ENCODE measurements at places on chromosomes 11 and 22. TPM values are rescaled to one million over a fixed set of nuclear protein-coding genes. Genes with fewer than 3 reads are reported as not detected.
A peak's percentile ranks its signal among the peaks of the same experiment; 100 is the strongest.

The LGALS12 gene
- not detected for total RNA-seq

The WNT7B gene
- 4.5 TPM for total RNA-seq

The HOATZ gene
- not detected for total RNA-seq

The HSPA8 gene
- 3,086 TPM for total RNA-seq

The XRRA1 gene
- total RNA-seq: 27.3 TPM

The SMTNL1 gene
- total RNA-seq: not detected

- peak; percentile 35 for DNase-seq
These were observed 85.9 kb upstream of the PPARA start for GRCh38 chr22:46064228-46064965.
